ENCODE measurements at places on chromosomes 16 and 17.
A peak's percentile ranks its signal among the peaks of the same experiment; 100 is the strongest.

GRCh38 chr16:83447560-83447959, 360.2 kb upstream of the HSBP1 start:
- DNase-seq: no peak

- DNase-seq: no peak
Measured at GRCh38 chr16:87922250-87922871, 14.0 kb downstream of the CA5A start.

DNA sequence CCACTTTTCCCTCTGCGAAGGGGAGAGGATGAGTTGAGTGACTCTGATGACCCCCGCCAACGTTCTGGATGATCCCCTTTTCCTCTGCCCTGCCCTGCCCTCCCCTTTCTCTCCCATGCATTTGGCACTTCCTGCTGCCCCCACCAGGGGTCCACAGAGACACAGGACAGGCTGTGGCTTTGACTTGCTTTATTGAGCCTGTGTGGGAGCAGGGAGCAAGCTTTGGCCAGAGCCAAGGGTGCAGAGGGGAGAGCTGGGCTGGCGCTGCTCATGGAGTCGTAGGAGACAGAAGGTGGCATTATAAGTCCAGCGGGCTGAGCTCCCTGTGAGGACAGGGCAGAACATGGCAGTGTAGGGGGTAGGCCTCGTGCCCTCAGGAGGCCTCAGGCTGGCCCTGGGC, 1.6 kb downstream of the PPY start:
- DNase-seq: peak; percentile 36

GRCh38 chr16:19882186-19882585, 2.5 kb downstream of the GPRC5B start:
- no peak for DNase-seq

- DNase-seq: no peak
Measured at GRCh38 chr17:61261001-61261637, 138.5 kb upstream of the TBX2 start.

DNA sequence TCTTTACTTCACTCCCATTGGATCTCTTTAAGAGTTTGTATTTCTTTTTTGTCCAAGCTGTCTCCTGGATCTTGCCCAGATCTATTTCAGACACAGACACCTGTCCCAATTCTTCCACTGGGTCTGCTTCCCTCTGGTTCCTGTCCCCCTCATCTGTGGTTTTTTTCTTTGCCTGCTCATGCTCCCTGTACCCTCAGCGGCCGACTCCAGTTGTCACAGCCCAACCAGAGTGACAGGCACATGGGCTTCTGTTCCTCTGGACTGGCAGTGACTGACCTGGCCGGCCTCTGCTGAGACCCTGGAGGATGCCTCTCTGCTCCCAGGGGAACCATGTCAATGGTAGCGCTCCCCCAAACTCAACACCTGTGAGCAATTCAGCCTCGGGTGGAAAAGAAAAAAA, 142.6 kb downstream of the WSCD1 start:
- no peak for DNase-seq

GRCh38 chr16:85642762-85643358, 29.7 kb downstream of the GSE1 start:
- no peak for DNase-seq
